ENCODE measurements at places on chromosomes 5 and 9.

DNA sequence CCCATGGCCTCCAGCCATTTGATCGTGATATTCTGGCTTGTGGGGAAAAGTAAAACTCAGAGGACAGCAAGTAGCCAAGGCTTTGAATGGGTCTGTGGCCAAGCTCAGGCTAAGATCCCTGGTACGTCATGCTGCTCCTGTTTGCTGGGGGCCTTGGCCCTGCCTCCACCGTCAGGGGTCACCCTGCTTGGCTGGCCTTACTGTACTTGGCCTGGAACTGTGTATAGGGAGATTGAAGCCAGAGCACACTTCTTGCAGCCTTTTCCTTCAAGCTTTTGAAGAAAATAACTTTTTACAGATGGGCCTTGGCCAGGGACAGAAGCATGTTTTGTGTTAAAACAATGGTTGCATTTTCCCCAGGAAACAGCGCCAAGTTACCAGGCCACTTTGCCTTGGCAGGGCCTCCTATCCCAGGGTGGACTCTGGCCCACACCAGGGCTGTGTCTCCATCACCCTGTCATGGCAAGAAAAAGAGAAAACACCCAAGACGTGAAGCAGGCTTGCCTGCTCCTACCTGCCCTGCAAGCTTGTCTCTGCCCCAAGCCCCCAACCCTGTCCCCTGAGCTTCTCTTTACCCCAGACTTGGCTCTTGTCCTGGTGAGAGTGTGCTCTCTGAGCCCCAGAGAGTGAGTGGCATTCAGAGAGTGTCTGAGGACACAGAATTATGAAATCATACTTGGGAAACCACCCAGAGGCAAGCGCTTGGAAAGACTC is 286.9 kb downstream of the GADD45G start:
- DNase-seq = no peak

DNA sequence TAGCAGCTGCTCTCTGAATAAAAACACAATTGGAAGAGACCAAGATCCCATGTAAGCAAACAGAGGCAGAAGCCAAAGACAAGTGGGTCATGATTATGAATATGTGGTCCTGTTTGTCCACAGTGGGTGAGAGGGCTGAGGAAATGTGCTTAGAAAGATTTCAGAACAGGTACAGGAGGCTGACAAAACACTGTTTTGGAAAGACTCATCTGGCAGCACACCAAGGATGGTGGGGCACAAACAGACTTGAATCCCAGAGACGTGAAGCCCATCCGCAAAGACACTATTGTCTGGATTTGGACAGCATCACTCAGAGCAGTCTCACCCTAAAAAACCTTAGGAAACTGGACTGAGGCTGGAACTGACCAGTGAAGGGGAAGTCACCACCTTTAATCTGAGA is 85.0 kb downstream of the ADRB2 start:
- DNase-seq = peak; percentile 30

GRCh38 chr5:14206028-14206725 is 63.0 kb downstream of the TRIO start:
- no peak for DNase-seq

GRCh38 chr5:54523534-54523933 is 6.0 kb downstream of the SNX18 start:
- DNase-seq = no peak

- no peak for DNase-seq
These were observed 217.1 kb downstream of the MAST4 start for GRCh38 chr5:66813306-66813705.

DNA sequence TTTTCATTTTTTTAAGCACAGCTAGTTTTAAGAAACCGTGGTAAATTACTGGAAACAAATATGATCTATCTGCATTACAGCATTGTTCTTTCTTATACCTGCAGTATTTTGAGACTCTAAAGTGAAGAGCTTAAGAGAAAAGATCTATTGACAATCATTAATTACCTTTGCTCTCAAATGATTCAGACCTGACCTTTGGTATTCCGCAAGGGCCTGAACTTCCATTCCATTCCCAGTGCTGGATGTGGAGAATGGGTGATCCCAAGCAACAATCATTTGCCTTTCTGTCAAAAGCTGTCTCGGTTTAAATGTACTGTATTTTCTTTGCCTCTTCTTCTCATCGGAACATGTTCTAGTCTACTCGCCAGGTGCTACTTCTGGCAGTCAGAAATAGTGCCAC is 18.9 kb downstream of the NREP start:
- no peak for DNase-seq

GRCh38 chr9:78783743-78784142 is 486.8 kb downstream of the PSAT1 start:
- DNase-seq = peak; percentile 9

GRCh38 chr5:22465177-22465576 is 388.0 kb downstream of the CDH12 start:
- DNase-seq = peak; percentile 64

- DNase-seq = peak; percentile 90
These were observed 371 bp upstream of the PITX1 start for GRCh38 chr5:135034236-135034962.

- DNase-seq = no peak
These were observed 740.1 kb upstream of the FAM174A start for GRCh38 chr5:99795031-99795430.

Data from epithelial cell of esophagus (primary cell).